ENCODE measurements at places on chromosomes 12 and 14.
A peak's percentile ranks its signal among the peaks of the same experiment; 100 is the strongest.

- DNase-seq = no peak
These were observed 1031.9 kb upstream of the LRFN5 start for GRCh38 chr14:40574780-40575179.

- no peak for DNase-seq
These were observed 422.3 kb downstream of the VRK1 start for GRCh38 chr14:97219431-97220017.

DNA sequence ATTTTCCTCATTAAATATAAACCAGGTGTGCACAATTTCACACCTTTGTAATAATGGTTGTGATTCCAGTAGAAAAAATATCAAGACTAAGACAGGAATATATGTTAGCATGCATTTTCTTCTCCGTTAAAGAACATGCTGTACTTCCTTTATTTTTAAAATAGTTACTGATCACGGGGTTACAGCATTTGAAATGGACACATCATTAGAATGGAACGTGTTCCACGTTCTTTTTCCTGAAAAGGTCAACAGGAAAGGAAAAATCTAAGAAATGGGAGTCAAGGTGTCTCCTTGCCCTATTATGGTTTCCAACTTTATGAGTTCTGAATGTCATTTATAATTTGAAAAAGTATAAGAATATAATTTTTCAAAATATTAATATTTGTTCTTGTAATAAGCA, 1325.7 kb downstream of the SLC16A7 start:
- no peak for DNase-seq

GRCh38 chr14:31159682-31160296, 47.8 kb downstream of the HECTD1 start:
- DNase-seq = no peak

- no peak for DNase-seq
These were observed 19.7 kb downstream of the TSPAN19 start for GRCh38 chr12:85016413-85016812.

DNA sequence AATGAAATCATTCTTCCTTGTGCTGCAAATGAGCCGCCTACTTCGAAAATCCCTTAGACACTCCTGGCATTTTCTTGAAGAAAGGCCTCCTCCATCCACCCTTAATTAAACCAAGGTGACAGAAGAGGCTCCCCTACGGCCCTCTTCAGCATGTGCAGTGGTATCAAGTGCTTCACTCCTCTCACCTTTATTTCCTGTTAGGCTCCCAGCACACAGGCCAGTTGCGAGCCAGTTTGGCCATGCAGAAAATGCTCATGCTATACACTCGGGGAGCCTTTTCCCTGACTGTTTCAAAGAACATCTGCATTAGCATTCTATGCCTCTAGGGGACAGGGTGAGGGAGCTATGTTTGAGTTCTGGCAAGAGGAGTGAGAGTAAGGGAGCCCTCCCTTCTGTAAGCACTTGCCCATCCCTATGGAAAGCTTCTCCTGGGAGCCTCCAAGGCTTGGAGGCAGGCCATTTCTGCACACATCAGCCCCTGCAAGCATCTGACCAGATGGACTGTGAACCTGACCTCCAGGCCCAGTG, 291.5 kb downstream of the RPS29 start:
- DNase-seq = no peak

- DNase-seq = no peak
These were observed 1532.3 kb upstream of the TMEM132C start for GRCh38 chr12:126734710-126735109.

DNA sequence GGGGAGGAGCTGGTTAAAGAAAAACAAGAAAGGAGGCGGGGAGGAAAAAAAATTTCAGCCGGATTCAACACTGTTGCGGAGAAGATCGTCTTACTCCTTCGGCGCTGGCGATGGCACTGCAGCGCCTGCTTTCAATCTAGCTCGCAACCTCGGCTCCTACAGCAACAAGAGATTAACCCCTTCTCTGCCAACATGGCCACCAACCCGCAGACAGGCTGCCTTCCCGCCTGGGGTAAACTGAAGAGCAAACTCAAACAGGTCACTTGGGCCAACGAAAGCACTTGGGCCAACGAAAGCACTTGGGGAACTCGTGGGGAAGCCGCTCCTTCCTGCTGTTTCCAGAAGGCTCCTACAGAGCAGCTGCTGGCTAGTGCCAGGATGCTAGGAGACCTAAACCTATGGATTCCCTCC, 73.7 kb downstream of the CIT start:
- DNase-seq = no peak

DNA sequence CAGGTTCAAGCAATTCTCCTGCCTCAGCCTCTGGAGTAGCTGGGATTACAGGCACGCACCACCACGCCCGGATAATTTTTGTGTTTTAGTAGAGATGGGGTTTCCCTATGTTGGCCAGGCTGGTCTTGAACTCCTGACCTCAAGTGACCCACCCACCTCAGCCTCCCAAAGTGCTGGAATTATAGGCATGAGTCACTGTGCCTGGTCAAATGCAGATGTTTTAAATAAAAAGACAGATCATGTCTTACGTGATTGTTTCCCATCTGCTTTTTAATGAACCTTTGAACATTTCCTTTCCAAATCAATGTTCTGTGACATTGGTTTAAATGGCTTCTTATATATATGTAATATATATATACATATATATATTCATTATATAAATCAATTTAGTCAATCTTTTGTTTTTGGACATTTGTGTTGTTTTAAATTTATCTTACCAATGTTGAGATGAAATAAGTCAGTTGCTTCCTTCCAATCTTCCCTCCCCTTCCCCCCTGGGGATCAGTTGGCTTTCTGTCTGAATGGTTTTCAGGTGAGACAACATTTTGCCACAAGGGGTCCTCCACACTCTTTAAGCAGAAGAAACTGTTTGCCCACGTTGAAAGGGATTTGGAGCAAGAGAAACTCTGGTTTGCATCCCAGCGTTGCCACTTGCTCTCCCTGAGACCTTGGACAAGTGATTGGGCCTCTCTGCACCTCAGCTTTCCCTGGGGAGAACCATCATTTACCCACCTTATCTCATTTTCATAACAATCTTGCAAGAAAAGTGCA, 47.6 kb upstream of the RBM19 start:
- peak; percentile 69 for DNase-seq

- DNase-seq = no peak
These were observed 5.6 kb upstream of the NIN start for GRCh38 chr14:50836515-50836914.

DNA sequence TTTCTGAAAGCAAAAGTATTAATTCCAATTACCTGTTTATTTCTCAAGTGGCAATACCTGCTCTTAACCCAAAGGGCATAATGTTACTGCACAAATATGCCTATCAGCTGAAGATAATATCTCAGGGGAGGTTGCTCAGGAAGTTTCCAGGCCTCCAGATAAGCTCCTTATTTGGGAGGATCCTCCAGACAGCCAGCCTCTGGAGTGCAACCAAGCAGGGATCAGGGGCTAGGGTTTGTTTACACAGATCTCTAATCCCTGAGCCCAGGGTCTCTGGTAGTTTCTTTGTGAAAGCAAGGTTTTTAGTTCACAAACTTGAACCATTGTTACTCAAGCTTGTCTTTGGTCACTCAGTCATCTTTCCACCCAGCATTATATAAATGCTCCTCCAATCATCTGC, 124.4 kb downstream of the SLC38A4 start:
- no peak for DNase-seq

- DNase-seq = no peak
These were observed 48.0 kb downstream of the AKAP6 start for GRCh38 chr14:32377046-32377646.

- DNase-seq = no peak
These were observed 100.9 kb downstream of the FAR2 start for GRCh38 chr12:29249930-29250329.

- DNase-seq = no peak
These were observed 189.7 kb downstream of the ETV6 start for GRCh38 chr12:11839091-11839641.

DNA sequence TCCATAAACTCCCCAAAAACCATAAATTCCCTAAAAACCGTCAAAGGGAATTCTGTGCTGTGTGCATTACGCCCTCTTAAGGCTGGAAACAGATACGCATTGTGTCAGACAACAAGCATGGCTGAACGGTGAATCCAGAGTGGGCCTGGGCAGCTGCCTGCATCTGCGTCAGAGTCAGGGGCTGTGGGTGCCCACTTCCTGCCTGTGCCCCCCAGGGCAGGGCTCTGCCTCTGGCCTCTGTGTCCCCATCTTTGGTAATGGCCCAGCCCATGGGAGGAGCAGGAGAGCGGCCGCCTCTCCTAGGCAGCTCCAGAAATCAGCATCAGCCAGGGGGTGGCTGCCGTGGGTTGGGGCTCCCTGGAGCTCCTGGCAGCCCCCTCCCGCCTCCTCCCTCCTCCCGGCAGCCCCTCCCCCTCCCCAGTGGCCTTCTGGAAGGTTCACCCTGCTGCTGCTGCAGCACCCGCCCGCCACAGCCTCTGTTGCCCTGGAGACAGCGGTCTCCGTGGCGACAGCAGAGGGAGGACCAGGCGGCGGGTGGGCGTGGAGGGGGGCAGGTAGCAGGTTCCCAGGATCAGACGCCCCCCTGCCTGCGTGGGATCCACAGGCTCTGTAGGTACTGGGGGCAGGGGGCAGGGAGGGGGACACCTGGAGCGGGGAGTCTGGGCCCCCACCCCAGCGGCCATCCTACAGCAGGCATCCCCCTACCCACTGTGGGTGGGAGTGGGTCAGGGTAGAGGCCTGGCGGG, 5.9 kb downstream of the MMP17 start:
- no peak for DNase-seq

DNA sequence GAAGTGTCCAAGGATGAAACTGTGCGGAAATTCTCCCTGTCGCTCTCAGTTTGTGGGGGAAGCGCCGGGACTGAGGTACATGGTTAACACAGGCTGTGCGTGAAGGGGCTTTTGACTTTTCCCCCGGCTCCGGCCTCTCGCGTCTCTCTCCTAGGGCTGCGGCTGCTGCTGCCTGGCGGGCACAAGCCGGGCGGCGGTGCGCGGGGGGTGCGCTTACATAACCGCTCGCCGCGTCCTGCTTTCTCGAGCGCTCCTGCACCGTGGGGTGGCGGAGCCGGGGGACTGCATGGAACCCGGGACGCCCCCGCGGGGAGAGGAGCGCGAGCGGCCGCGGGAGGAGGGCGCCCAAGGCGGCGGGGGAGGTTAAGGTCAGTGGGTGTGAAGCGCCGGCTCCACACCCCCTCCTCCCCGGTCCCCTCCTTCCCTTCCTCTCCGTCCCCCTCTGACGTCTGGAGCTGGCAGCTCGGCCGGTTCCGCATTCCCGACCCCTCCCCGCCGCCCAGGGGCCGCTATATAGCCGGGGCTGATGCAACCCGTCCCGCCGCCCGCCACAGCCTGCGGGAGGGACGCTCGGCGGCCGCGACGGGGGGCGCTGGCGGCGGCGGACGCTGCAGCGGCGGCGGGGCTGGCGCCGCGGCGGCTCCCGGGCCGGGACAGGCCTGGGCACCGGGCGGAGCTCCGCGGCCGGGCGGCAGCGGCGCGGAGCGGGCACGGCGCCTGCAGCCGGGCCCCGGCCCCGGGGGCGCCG, at the start of gene JDP2:
JDP2 (plus strand) TSS at position 541 of the 748 bp plus-strand sequence. CDS start 9,899 bp downstream, outside the sequence.
- peak; percentile 58 for DNase-seq

- DNase-seq = peak; percentile 6
These were observed 113.1 kb downstream of the TMTC3 start for GRCh38 chr12:88255224-88255623.

DNA sequence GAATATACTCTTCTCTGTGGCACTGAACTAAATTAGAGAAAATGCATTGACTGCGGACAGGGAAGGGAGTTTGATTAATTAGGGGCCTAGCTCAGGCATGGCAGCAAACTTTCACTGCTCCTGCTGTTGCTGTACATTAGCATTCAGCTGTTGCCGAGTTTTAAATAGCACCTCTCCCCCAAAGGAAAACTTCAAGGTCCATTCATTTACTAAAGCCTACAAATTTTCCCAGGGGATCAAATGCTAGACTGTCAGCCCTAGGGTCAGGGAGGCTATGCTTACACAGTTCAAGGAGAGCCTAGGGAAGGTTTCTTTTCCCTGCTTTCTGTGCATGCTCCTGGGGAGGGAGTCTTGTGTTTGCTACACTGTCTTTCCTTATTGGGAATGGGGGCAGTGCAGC, 60.0 kb upstream of the GZMB start:
- DNase-seq = no peak

- no peak for DNase-seq
These were observed 17.7 kb downstream of the ZFYVE26 start for GRCh38 chr14:67798731-67799130.

GRCh38 chr12:3838076-3838475, 35.1 kb downstream of the PARP11 start:
- no peak for DNase-seq

- no peak for DNase-seq
These were observed 24.8 kb upstream of the ETNK1 start for GRCh38 chr12:22600181-22600580.

GRCh38 chr12:108350511-108350910, 11.4 kb upstream of the CMKLR1 start:
- DNase-seq = no peak

- DNase-seq = no peak
These were observed 961 bp downstream of the CMAS start for GRCh38 chr12:22046968-22047390.

- DNase-seq = no peak
These were observed 169.7 kb upstream of the NUDT4 start for GRCh38 chr12:93208011-93208410.

- DNase-seq = peak; percentile 69
These were observed 20.6 kb downstream of the MAPK1IP1L start for GRCh38 chr14:55071870-55072640.

DNA sequence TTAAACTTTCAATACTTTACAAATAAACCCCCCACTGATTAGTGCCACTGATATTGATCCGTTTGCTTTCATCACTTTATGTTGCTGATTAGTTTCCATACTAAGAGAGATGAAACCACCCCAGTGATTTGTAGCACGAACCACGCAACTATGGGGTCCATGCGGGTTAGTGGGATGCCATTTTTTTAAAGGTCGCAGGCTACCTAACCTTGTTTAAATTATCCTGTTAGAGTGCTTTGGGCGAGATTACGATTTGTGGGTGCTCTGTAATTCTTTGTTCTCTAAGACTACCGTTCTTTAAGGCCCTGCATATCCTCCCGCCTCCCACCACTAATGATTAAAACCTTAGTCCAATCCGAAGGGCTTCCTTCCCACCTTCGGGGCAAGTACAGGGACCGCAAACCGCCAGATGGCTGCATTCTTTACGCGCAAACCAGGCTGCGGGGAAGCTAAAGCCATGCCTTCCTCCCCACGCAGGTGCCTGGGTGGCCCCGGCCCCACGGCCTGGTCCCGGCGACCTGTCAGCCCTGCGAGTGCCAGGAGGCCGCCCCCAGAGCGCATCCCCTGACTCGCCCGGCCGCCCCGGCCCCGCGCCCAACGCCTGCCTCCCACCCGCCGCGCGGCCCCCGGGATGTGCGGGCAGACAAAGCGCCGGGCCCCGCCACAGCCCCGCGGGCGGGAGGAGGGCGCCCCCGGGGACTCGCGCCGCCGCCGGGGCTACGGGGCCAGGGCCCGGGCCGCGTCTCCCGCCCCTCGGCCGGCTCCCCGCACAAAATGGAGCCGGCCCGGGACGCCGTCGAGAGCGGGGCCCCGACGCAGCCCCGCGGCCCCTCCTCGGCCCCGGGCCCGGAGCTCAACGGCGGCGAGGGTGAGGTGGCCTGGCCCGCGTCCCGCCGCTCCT, 759 bp downstream of the NFYB start:
- peak; percentile 78 for DNase-seq

DNA sequence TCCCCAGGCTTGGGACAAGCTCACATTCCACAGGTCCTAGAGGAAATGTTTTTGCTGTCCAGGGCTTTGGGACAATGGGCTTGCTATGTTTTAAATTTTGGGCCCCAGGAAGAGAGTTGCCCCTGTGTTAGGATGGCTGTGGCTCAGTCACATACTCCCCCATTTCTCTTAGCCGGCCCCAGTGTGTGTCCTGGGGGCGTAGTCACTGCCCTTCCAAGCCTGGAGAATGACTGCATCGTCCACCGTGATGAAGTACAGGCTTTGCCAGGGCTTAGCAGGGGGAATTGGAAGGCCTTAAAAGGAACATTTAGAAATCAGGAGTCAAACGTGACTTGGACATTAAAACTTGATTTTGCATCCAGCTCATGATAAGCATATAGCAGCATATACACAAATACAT, 293.6 kb downstream of the CACNA1C start:
- DNase-seq = no peak
